ENCODE measurements at places on chromosomes 3 and 15. TPM values are rescaled to one million over a fixed set of nuclear protein-coding genes. Genes with fewer than 3 reads are reported as not detected.

Gene ACTC1
- total RNA-seq = 13,225 TPM

Gene TM4SF4
- not detected for total RNA-seq

- H3K4me1 ChIP-seq = peaks cover 39% of the 10 kb centered on the region
- H3K27me3 ChIP-seq = no peaks in the 10 kb centered on the region
- H3K36me3 ChIP-seq = peaks cover 65% of the 10 kb centered on the region
Observed at GRCh38 chr3:186790261-186790981, 7.0 kb downstream of the EIF4A2 start.

DNA sequence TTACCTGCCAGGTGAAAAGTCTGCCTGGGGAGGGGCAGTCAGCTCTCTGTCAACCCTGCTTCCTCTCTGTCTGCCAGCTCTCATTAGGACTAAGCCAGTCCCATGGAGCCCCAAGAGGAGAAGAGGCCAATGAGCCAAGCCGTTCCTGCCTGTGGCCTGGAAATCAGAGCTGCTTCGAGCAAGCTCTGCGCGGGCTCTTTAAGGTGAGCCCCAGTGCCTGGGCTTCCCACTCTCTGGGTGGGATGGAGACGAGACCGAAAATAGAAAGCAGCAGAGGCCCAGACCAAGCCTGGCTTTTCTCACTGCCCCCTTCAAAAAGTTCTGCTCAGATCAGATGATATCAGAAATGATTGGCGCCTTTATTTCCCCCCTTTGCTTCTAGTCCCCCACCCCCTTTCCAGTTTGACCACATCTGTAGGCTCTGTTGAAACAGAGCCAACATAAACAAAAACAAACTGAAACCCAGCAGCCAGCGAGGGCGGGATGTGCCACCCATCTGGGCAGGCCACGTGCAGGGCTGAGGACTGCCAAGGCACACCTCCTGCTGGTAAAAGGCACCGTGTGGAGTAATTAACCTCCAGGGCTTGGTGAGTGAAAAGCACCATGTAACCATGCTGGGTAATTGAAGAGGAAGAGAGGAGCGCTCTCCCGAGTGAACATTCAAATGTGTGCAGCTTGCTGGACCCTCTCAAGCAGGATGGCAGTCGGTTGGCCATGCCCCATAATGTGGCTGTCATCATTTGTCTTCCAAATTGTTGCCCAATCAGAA, 471.0 kb upstream of the PROK2 start:
- H3K4me1 ChIP-seq = peaks cover 33% of the 10 kb centered on the region
- H3K4me3 ChIP-seq = no peak overlapping the region
- peak; percentile 50 for DNase-seq
- no peaks in the 10 kb centered on the region for H3K36me3 ChIP-seq
- no peaks in the 10 kb centered on the region for H3K27me3 ChIP-seq
- H3K27ac ChIP-seq = no peak overlapping the region

Gene LZTFL1
- total RNA-seq = 7.4 TPM

Gene FILIP1L
- total RNA-seq = 84.9 TPM

GRCh38 chr3:62225051-62225450, 148.3 kb downstream of the FEZF2 start:
- H3K36me3 ChIP-seq = peaks cover 33% of the 10 kb centered on the region
- H3K27me3 ChIP-seq = no peaks in the 10 kb centered on the region
- no peak overlapping the region for H3K27ac ChIP-seq
- H3K4me1 ChIP-seq = peaks cover 11% of the 10 kb centered on the region
- no peak overlapping the region for H3K4me3 ChIP-seq
- no peak for DNase-seq

GRCh38 chr15:75138016-75138999, 63.4 kb upstream of the C15orf39 start:
- DNase-seq = no peak
- no peak overlapping the region for H3K4me3 ChIP-seq
- H3K27me3 ChIP-seq = no peaks in the 10 kb centered on the region
- peaks cover 5% of the 10 kb centered on the region for H3K4me1 ChIP-seq

GRCh38 chr15:66508293-66508883, 3.3 kb downstream of the ZWILCH start:
- H3K36me3 ChIP-seq = peaks cover under 1% of the 10 kb centered on the region
- H3K27me3 ChIP-seq = no peaks in the 10 kb centered on the region
- H3K4me1 ChIP-seq = peaks cover 23% of the 10 kb centered on the region
- H3K27ac ChIP-seq = no peak overlapping the region

Gene SEMA6D
- 12.4 TPM for total RNA-seq

Gene GREM1
- total RNA-seq = 0.49 TPM

- H3K4me1 ChIP-seq = no peaks in the 10 kb centered on the region
- no peak for DNase-seq
- no peaks in the 10 kb centered on the region for H3K27me3 ChIP-seq
- no peak within 1 kb of the TSS for H3K27ac ChIP-seq
- H3K36me3 ChIP-seq = no peaks in the 10 kb centered on the region
Observed at GRCh38 chr3:108822123-108822897, at the start of gene TRAT1. Gene TRAT1 (plus strand): TSS chr3:108822786. CDS start chr3:108822928, 142 bp downstream.
